Astrocyte of the hippocampus (primary cell): ENCODE measurements at places on chromosomes 4 and X.

- peak; percentile 39 for DNase-seq
Measured at GRCh38 chr4:150389896-150390530, 191.9 kb upstream of the MAB21L2 start.

DNA sequence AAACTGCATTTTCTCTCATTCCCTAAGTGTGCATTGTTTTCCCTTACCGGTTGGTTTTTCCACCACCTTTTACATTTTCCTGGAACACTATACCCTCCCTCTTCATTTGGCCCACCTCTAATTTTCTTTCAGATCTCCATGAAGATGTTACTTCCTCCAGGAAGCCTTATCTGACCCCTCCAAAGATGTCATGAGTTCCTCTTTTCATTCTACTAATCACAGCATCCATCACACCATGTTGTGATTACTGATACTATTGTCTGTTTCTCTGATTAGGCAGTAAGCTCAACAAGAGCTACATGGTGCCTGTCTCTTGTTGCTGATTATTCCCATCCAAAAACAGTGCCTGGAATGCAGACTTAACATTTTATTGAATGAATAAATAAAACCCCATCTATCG, 2.9 kb upstream of the AFP start:
- no peak for DNase-seq

- peak; percentile 72 for DNase-seq
Measured at GRCh38 chr4:6582889-6583490, 8.0 kb downstream of the MAN2B2 start.

- DNase-seq: peak; percentile 67
Measured at GRCh38 chrX:22192419-22193060, 80.2 kb upstream of the CBLL2 start.

DNA sequence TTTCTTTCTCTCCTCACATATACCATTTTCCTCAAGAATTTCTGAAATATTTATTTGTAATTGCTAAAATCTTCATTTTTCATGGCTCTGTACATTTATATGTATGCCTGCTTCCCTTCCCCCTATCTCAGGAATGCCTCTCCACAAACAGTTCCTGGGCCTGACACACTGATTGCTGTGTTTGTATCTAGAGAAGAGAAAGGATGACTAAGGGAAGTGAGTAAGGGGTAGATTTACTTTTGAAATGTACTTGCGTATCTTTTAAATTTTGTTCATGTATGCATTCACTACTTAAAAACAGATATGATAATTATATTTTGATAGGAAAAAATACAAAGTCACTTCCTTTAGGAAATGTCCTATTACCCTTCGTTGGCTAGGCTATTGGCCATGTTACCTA, 790.8 kb downstream of the PCDH18 start:
- DNase-seq: peak; percentile 11

GRCh38 chrX:55794405-55794804, 76.9 kb downstream of the RRAGB start:
- DNase-seq: no peak

DNA sequence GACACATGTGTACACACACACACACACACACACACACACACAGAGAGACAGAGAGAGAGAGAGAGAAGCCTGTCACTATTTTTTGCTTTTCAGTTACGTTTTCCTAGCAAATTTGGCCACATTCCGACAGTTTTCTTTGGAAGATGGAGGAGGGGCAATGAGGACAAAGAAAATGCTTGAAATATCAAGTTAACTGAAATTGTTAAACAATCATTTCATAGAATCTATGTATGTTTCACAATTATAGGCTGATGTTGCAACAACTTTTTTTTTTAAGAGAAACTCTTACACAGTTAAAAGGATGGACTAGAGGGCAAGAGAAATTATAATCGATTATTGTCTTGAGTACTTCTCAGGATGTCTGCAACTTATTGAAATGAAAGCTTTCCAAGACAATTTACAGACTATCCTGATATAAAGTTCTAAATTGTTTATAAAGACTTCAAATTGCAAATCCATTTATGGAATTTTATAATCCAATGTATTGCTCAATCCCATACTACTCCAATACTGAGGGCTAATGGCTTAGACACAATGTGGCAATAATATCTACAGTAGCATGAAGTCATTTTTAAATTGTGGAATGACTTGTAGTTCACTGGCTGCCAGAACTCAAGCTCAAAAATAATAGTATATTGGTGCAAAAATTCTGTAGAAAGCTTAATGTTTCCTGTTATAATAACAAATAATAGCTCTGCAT, 647.0 kb upstream of the PCDH7 start:
- DNase-seq: no peak

DNA sequence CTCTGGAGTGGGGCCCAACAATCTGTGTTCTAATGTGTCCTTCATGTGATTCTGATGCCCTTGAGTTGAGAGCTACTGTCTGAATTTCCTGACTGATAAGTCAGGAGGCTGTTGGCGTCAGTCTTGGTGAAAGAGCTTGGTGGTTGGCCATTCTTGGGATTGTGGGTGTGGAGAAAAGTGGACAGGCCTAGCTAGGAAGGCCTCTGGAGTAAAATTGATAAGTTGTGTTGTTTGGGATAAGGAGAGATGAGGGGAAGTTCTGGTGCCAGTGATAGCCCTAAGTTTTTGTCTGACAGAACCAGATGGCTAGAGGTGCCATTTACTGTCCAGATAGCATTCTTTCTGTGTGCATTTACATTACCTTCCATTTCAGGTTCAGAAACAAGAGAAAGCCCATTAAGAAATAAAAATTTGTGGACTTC, 11.7 kb downstream of the NSD2 start:
- no peak for DNase-seq

- DNase-seq: no peak
Measured at GRCh38 chrX:8025705-8026104, 98.5 kb upstream of the PNPLA4 start.

- DNase-seq: no peak
Measured at GRCh38 chr4:7826176-7826908, 113.3 kb downstream of the AFAP1 start.

- peak; percentile 37 for DNase-seq
Measured at GRCh38 chr4:67084783-67085182, 460.5 kb downstream of the CENPC start.

- peak; percentile 47 for DNase-seq
Measured at GRCh38 chr4:73922766-73923630, 53.8 kb downstream of the CXCL1 start.

- no peak for DNase-seq
Measured at GRCh38 chrX:38595801-38596200, 34.5 kb downstream of the TSPAN7 start.

DNA sequence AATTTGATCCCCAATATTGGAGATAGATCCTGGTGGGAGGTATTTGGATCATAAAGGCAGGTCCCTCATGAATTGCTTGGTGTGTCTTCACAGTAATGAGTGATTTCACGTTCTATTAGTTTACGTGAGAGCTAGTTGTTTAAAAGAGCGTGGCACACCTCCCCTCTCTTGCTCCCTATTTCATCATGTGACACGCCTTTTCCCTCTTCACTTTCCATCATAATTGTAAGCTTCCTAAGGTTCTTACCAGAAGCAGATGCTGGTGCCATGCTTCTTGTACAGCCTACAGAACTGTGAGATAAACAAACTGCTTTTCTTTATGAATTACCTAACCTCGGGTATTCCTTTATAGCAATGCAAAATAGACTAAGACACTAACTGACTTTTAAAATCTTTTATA, 34.0 kb upstream of the FMR1 start:
- no peak for DNase-seq

GRCh38 chrX:44915361-44915868, 42.4 kb downstream of the KDM6A start:
- DNase-seq: no peak

DNA sequence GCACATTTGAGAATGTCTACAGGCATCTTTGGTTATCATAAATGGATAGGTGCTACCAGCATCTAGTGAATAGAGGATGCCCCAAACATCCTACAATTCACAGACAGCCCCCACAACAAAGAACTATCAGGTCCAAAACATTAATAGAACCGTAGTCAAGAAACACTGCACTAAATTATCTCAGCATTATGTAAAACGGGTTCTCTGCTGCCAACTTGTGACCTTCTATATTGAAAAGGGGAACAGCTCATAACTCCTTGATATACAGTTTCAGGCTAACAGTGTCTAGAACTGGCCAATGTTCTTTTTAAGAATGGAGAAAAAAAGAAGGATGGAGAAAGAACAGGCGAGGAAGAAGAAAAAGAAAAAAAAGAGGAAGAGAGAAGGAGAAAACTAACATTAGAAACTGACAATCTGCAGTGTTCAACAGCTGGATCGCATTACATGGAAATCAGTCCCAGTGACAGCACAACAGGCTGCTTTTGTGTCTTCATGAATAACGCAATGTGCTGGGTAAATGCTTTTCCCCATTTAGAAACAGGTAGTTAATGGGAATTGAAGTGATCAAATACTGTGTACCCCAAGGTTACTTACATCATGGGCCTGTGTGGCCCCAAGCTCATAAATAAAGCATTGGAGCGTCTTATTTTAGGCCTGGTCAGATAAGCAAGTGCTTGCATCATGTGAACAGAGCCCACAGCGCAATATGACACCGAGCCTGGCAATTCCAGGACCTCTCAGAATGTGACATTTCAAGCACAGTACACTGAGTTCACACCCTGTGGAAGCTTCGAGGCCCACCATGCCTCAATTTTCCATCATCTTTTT, 339.5 kb downstream of the DHX15 start:
- DNase-seq: peak; percentile 41

GRCh38 chr4:1023895-1024740, 12.7 kb downstream of the FGFRL1 start:
- no peak for DNase-seq

DNA sequence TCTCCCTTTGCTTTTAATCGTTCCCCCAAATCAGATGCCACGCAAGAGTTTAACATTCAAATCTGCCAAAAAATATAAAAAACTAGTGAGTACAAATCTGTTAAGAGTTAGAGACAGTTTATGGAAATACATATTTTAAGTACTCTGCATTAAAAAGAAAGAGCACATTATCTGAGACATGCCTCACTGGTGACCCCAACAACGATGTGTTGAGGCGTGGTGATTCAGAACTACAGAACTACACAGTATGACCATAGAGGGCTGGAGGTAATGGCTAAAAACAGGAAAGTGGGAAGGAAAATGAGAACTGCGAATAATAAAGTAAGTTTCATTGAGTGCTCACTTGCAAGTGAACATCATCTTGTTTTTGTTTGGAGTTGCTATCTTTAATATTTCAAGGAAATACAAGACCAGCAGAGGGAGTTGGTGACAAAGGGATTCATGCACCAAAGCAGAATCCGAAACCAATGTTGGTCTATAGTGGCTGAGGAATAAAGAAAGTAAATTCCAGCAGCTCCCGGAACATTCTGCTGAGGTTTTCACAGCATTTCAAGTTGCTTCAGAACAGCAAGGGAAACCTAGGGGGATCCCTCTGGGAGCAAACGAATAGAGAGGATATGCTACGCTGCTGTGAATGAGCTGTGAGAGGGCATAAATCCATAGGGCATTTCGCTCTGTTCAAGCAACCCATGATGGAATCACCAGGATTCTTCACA, 92.2 kb downstream of the DCHS2 start:
- DNase-seq: peak; percentile 23

DNA sequence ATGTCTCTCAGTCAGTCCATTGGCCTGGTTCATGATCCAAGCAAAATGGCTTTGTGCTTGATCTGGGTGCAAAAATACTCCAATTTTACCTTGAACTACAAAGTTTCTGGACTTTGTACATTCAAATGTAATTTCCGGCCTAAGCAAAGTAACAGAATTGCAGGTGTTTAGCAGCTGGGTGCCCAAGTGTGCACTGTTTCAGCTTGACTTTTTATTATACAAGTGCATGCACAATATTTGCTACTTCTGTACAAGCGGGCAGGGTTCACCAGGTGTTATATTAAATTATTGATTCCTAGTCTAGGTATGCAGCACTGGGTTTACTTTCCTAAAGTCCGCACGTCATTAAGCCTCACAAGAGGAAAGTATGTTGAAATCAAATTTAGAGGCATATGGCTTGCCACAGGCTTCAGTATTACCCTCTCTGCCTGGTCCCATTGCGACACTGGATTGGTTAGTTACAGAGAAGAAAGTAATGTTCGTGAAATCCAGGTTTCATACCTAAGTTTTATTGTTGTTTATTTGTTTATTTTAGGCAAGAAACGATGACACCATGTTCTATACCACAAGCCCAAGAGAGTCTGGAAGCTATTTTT, 376.9 kb upstream of the CTSO start:
- DNase-seq: no peak

DNA sequence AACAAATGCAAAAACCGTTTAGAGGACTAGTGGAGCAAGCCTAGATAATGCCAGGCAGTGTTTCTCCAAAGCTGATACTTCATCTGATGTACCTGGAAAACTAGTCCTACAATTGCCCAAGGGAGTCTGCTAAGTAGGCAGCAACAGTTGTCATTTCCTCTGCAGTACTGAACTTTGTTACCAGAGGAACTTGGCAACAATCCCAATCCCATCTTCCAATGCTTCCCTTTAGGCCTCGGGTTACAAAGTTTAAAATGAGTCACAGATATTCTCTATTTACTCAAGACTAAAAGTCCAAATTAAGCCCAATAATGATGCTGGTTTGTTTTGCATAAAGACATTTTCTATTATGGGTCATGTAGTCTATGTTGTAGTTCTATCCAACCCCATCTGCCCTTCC, 120.0 kb upstream of the GLRA2 start:
- DNase-seq: peak; percentile 36

DNA sequence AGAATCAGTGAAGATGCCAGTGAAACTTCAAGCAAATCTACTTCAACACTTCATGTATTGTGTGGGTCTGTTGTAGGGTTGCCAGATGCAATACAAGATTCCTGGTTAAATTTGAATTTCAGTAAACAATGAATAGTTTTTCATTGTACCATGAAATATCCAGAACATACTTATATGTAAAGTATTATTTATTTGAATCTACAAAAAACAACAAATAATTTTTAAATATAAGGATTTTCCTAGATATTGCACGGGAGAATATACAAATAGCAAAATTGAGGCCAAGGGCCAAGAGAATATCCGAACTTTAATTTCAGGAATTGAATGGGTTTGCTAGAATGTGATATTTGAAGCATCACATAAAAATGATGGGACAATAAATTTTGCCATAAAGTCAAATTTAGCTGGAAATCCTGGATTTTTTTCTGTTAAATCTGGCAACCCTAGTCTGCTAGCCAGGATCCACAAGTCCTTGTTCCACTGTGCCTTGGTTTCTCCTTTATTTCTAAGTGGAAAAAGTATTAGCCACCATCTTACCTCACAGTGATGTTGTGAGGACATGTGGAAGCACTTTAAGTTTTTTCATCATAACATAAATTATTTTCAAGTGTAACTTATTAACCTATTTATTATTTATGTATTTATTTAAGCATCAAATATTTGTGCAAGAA, 2.3 kb downstream of the CXCL8 start:
- DNase-seq: no peak
